ENCODE measurements at places on chromosomes 7 and 10.
A peak's percentile ranks its signal among the peaks of the same experiment; 100 is the strongest.

DNA sequence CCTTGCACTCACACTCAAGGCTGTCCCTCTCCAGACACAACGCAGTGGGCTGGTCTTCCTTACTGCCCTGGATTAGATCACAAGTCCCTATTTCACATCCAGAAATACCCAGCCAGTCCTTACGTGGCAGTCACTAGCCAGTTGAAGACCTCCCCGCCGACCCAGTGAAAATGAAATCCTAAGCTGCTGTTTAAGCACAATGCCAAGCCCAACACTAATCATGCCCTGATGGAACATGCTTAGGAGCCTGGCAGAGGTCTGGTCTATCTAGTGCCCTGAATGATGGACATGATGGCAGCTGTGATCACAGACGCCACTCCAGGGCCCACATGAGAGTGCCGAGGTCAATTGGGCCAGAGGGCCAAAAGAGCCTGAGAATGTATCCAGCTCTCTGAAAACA, 389.0 kb downstream of the GRID1 start:
- DNase-seq = no peak

- no peak for DNase-seq
These were observed 16.0 kb downstream of the PALD1 start for GRCh38 chr10:70494536-70494935.

DNA sequence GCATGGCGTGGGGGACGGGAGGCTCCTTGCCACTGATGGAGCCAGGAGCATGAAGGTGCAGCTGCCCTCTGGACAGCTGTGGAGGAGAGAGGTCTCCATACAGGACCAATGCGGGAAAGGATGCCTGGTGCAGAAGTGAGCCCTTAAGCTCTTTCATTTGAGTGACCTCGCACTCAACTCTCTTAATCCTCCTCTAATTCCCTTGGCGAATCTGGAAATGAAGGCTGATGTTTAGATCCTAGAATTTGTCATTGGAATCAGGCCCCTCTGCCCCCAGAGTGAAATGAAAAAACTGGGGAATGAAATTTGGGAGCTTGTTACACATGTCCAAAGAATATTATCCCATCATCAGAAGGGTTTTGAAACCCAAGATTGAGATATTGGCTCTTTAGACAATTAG, 639.5 kb downstream of the LRMDA start:
- no peak for DNase-seq

GRCh38 chr10:28559618-28560017, 26.7 kb downstream of the WAC start:
- DNase-seq = peak; percentile 97

- no peak for DNase-seq
These were observed 44.5 kb downstream of the KCNMA1 start for GRCh38 chr10:77592946-77593636.

- DNase-seq = no peak
These were observed 4.1 kb upstream of the HMX2 start for GRCh38 chr10:123143825-123144168.

DNA sequence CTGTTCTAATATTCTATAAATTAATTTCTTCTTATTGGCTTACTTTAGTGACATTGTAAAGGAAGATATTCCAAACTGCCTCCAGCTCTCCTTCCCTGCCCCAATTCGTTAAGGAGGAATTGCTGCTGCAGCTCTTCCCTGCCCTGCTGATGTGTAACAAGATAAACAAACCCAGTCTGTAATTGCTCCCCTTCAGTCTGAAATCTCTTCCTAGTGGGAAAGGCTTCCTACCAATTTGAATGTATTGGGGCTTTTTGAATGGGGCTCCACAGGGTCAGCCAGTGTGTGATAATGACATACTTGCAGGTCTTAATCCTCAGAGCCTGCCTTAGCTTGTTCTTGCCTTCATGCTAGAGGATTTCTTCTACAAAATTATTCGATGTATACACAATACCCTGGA, 849.9 kb upstream of the GHITM start:
- DNase-seq = no peak

GRCh38 chr7:116711790-116712189, 39.8 kb downstream of the MET start:
- no peak for DNase-seq

GRCh38 chr7:147535701-147536111, 1054.9 kb upstream of the C7orf33 start:
- DNase-seq = no peak

DNA sequence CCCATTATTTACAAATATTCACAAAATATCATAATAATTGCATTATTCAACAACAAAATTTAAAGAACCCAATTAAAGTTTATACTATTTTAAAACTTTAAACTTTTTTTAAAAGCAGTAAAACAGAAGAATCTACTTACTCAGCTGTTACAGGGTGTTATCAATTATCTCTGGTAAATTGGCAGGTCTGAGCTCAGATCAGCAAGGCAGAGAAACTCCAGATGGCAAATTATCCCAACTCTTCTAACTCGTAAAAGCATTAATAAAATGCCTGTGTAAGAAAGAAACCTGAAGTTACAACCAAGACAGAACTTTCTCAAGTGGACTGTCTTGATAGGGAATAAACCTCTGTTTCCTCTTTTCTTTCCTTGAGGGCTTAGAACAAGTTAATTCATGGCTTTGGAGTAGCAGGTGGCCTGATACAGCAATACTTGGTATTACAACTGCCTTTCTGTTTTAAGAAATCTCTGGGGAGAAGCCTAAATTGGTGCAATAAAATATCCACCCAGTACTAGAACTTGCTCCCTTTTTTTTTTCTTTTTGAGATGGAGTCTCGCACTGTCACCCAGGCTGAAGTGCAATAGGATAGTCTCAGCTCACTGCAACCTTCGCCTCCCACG, 275.3 kb upstream of the MKLN1 start:
- no peak for DNase-seq

DNA sequence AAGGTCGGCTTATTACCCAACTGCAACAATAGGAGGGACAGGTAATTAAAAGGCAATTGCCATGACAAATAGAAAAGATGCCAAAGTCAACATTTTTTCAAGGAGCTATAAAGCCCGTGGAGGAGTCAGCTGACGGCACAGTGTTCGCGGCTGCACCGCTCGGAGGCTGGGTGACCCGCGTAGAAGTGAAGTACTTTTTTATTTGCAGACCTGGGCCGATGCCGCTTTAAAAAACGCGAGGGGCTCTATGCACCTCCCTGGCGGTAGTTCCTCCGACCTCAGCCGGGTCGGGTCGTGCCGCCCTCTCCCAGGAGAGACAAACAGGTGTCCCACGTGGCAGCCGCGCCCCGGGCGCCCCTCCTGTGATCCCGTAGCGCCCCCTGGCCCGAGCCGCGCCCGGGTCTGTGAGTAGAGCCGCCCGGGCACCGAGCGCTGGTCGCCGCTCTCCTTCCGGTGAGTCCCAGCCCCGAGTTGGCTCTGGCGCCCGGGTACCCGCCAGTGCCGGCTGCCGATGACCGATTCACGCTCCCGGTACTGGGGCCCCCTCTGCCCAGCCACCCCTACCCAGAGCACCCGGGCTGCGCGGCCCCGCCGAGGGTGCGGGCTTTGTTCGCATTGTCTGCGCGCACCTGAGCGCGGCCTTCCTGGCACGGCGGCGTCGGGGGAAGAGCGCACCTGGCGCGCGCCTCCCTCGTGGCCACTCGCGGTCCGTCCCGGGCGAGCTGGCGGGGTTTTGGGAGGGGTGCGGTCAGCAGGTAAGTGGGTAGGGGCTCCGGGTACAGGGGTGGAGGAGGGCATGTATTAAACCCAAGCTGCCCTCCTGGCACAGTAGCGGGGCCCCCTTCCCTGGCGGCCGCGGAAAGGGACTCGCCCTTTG, at the start of gene VWA2:
Gene VWA2 (plus strand): TSS at position 138 of the 877 bp plus-strand sequence. CDS start 9,460 bp downstream, outside the sequence.
- DNase-seq = peak; percentile 51

DNA sequence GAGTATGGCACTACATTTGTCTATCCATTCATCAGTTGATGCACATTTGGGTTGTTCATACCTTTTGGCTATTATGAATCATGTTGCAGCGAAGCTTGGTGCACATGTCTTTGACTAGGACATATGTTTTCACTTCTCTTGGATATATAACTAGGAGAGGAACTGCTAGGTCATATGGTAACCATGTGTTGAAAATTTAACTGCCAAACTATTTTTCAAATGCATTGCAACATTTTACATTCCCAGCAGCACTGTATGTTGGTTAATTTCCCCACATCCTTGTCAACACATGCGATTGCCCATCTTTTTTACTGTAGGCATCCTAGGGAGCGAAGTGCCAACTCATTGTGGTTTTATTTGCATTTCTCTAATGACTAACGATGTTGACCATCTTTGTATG, 183.4 kb downstream of the PRKCQ start:
- DNase-seq = no peak

All from HAP-1 (cell line).